GM19239 (cell line): ENCODE measurements at places on chromosomes 12 and 14.

DNA sequence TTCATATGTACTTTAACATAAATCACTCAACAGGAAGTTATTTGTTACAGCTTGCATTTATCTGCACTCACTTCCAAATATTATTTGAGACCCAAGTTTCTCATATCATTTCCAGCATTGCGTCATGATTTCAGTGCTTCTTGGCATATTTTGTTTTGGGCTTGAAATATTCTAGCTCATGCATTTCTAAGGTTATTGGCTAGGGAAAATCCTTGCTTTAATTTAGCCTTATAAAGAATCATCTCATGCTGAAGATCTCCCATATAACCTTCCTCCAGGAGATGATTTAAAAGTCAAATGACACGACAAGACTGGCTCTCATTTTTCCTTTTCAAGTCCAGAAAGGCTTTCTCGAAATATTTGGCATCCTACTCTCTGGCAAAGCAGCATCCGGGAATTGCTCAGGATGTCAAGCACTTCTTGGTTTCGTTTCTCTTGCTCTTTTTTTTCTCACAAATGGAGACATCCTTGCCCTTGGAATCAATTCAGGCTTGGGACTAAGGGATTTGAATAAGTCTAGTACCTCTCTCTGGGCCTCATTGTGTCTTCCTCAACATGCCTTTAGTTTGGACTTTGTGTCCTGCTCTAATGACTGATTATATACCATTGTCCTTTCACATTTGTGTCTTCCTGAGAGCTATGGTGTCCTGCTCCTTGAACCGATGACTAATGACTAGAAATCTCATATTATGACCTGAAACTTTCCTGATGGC is 295.0 kb downstream of the RMST start:
- DNase-seq: no peak

DNA sequence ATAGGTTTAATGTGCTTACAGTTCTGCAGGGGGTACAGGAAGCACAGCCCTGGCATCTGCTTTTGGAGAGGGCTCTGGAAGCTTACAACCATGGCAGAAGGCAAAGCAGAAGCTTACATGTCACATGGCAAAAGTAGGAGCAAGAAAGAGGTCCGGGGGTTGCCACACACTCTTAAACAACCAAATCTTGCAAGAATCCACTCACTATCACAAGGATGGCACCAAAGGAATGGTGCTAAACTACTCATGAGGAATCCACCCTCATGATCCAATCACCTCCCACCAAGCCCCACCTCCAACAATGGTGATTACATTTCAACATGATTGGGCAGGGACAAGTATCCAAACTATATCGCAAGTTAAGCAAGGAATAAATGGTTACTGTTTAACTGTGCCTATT is 255.8 kb upstream of the AVPR1A start:
- no peak for DNase-seq

GRCh38 chr12:99495799-99496198 is 151.8 kb upstream of the GARIN6 start:
- DNase-seq: no peak

GRCh38 chr12:27595231-27595642 is 71.2 kb downstream of the PPFIBP1 start:
- no peak for DNase-seq

- no peak for DNase-seq
These were observed 9.4 kb upstream of the KCNH3 start for GRCh38 chr12:49529414-49529813.

DNA sequence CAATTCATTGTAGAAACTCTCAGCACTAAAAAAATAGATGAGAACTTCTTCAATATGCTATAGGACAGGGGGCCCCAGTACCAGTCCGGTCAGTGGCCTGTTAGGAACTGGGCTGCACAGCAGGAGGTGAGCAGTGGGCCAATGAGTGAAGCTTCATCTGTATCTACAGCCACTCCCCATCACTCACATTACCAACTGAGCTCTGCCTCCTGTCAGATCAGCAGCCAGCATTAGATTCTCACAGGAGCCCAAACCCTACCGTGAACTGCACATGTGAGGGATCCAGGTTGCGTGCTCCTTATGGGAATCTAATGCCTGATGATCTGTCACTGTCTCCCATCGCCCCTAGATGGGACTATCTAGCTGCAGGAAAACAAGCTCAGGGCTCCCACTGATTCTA is 15.7 kb upstream of the ANO2 start:
- DNase-seq: no peak
